Muscle of back (tissue), 13 donors: ENCODE measurements at places on chromosomes 7 and 10. TPM values are rescaled to one million over a fixed set of nuclear protein-coding genes. Genes with fewer than 3 reads are reported as not detected.

ARHGAP22 gene
- polyA plus RNA-seq = 1.1 TPM

- no peak for DNase-seq
Measured at GRCh38 chr7:127477295-127478023, 85.0 kb upstream of the ZNF800 start.

CALML5 gene
- not detected for polyA plus RNA-seq

- no peak for DNase-seq
Measured at GRCh38 chr10:47406870-47407691, 23.0 kb upstream of the ZNF488 start.

DNA sequence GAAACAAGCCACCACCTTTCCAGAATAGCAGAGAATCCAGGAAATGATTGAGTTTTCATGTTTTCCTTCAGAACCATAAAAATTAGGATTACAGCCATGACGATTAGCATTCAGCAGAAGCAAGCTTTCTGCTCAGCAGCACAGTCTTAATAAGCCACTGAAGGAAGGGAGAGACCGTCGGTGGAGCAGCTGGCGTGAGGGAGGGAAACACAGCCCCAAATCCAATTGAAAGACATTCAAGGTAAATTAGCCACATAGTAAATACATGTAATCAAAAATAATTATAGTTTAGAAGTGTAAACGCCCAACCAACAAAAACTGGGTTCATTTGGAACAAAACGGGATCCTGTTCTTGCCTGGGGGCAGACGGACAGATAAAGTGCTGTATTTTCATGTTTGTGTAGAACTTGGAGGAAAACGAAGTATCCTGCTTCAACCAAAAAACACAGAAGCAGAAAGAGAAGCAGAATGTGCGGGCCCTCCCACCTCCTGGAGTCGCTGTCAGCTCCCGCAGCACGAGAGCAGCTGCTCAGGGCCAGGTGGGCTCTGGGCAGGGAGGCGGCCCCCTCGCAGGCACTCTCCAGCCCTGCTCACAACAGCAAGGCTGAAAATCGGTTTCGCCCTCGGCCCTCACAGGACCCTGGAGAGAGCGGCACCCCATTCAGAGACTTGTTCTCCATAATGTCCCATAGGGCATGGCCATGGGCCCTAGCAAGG lies 84.9 kb downstream of the TCERG1L start:
- no peak for DNase-seq

AKR1C8 gene
- polyA plus RNA-seq = 0.10 TPM

DNA sequence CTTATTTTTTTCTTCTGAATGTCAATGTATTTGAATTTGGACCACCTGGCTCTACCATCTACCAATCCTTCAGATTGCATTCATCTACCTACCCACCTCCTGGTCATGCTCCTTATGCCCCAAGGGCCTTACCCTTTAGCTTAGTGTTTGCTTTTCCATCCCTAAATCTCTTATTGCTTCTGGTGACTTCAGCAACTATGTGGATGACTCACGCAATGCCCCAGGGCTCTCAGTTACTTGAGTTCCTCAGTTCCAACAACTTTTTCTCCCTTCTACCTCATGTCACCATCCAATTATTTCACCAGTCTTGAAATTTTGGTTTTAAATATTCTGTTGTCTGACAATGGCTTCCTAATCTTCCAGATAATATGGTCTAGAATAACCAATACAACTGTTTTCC lies 118.9 kb downstream of the CFAP58 start:
- no peak for DNase-seq

DNA sequence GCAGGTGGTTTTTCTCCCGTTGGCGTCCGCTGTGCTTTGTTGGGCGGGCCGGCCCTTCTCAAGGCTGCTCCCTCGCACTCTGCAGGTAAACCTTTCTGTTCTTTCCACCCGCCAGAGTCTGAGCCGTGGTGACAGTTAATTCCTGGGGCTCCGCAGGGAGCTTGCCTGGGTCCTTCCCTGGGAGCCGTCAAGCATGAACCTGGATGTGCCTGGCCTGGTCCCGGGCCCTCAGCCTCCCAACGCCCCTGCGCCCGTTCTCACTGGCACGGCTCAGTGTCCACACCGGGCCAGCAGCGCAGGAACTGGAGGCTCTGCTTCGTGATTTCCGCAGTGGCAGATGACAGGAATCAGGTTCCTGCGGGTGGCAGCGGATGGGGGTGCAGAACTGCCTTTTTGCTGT lies 10.9 kb upstream of the NKX6-2 start:
- DNase-seq = no peak

GRCh38 chr10:122882766-122883165 lies 3.4 kb upstream of the FAM24B start:
- DNase-seq = no peak

GRCh38 chr7:35329026-35329425 lies 75.1 kb upstream of the TBX20 start:
- DNase-seq = no peak

GRCh38 chr7:3721422-3721821 lies 420.4 kb downstream of the SDK1 start:
- no peak for DNase-seq
